ENCODE measurements at places on chromosomes 7 and 10.

- DNase-seq: no peak
These were observed 105.8 kb upstream of the VIPR2 start for GRCh38 chr7:159250471-159250870.

- DNase-seq: no peak
These were observed 105.9 kb downstream of the DOCK1 start for GRCh38 chr10:127011174-127011573.

- no peak for DNase-seq
These were observed 81.9 kb upstream of the PRKG1 start for GRCh38 chr10:50992356-50992901.

DNA sequence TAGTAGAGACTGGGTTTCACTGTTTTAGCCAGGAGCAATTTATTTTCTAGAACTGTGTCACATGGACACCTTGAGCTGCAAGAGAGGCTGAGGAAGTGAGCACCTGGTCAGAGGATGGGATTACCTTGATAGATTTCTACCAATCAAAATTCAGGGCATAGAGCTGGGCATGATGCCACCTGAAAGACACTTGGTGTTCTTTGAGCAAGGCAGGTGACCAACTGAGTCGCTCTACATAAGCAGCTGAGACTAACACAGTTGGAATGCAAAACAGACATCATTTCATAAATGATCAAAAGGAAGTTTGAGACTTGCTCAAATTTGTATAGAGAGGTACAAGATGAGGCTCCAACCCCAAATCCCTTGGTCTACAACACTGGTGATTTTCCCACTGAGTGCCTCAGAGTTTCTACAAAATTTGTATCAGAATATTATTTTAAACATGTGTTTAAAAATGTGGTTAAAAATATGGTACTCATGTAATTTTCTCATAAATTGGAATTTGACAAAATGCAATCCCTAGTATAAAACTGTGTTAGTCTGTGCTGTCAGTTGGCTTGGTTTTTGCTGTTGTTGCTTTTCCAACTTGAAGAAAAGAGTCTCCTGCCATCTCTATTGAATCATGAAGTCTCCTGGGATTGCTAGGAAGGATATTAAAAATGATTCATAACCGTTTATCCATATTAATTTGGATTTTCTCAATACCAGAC lies 156.4 kb upstream of the MDFIC start:
- DNase-seq: no peak

DNA sequence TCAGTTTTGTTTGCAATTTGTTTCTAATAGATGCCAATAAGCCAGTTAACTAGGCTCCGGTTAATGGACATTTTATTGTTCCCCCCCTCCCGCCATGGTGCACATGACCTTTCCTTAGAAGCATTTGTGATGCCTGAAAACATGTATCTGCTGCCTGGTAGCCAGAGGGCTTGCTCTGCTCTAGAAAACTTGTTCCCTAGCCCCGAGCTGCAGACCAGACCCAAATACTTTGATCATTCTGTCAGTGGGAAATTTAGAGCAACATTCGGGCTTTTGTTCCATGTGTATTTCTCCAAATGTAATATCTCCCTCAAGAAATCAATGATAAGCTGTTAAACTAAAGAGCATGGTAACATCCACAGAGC lies 104.7 kb downstream of the EVX1 start:
- no peak for DNase-seq

- DNase-seq: no peak
These were observed 13.1 kb downstream of the LRRC4 start for GRCh38 chr7:128017862-128018845.

GRCh38 chr7:95476904-95477594 lies 8.7 kb upstream of the ASB4 start:
- DNase-seq: peak; percentile 25

GRCh38 chr7:115087437-115087836 lies 165.5 kb downstream of the MDFIC start:
- DNase-seq: no peak

- peak; percentile 63 for DNase-seq
These were observed 25.1 kb upstream of the GHRHR start for GRCh38 chr7:30938435-30939316.

DNA sequence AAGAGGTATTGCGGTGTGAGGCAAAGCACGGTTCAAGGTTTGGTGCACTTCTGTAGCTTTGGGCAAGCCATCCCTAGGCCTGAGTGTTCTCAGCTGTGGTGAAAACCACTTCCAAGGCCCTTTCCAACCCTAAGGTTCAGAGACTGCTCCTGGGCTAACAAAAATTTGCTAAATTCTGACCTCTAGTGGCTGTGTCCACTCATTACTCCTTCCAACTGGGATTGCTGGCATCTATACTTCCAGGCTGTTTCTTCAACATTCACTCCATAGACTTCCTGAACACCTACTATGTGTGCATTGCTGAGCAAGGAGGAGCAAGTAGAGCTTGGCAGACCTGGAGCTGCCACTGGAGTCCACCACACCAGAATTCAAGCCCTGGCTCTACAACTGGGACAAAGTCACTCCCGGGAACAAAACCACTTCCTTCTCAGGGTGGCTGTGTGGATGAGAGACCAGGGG lies 29.3 kb upstream of the SH3PXD2A start:
- no peak for DNase-seq

GRCh38 chr7:44072364-44073231 lies 7.2 kb upstream of the PGAM2 start:
- no peak for DNase-seq

DNA sequence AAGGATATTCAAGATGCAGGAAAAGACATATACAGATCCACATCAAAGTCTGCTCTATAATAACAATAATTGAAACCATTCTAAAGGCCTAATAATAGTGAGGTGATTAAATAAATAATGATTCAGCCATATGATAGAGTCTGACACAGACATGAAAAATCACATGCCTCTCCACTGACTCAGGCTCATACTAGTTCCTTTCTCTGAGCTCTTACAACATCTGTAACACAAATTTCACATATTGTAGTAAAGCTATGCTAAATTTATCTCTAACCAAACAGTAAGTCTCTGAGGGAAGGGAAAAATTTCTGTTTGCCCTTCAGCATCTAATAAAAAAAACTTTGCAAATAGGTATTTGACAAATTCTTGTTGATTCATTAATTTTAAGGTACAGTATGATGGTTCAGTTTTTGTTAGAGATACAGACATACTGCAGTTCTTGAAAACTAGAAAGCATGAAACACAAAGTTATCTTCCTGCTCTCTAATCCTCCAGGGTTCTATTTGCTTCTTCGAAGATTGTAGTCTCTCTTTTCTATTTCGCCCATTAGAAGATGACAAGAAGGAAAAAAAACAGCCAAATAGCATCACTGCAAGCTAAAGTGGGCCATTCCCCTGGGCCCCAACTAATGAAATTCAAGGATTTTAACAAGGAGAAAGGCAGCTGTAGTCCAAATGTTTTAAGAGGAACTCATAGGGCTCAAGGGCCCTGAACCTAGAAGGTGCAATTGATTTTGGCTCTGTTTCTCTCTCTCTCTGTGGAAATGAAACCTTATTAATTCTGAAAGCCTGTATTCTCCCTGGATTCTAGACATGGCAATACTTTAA lies 53.9 kb downstream of the CUBN start:
- DNase-seq: no peak

Data from stimulated activated CD4-positive, alpha-beta T cell treated with anti-CD3 and anti-CD28 coated beads, Interleukin-12 subunit alpha, Interleukin-12 subunit beta, amount 100 ng/mL, for 4 hours (primary cell).